NCI-H2081 treated with DMSO at 0.1 percent for 48 hours (cell line): ENCODE measurements at places on chromosomes 5 and 9.
A peak's percentile ranks its signal among the peaks of the same experiment; 100 is the strongest.

DNA sequence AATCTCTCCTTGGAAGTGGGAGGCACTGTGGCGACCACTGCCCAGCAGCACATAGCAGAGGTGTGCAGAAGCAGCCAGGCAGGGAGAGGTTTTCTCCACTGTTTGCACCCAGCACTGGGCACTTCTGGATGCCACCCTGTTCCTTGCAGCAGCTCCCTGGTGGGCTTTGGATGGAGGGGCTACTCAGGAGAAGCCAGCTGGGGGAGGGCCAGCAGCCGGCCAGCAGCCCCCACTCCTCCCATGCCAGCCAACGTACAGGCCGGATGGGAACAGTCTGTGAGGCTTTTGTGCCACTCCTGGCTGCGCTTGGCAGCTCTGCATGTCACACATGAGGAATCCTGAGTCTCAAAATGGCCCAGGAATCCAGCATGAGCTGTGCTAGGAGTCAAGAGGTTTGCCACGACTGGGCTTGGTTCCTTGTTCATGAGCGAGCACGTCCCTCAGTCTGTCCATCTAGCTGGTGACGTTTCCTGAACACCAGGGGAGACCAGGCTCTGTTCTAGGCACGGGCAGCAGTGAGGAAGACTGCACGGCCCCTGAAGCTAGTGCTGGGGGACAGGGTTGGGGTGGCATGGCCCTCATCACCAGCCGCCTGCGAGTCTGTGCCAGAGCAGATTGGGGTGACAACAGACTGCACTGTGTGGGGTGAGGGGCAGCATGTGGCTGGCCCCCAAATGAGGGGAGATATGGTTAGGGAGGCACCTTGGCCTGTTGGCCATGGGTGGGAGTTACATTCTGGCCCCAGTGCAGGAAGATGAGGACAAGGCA lies 10.1 kb downstream of the PHF2 start:
- DNase-seq: no peak

- DNase-seq: no peak
Observed at GRCh38 chr5:142346706-142347105, 21.9 kb upstream of the SPRY4 start.

DNA sequence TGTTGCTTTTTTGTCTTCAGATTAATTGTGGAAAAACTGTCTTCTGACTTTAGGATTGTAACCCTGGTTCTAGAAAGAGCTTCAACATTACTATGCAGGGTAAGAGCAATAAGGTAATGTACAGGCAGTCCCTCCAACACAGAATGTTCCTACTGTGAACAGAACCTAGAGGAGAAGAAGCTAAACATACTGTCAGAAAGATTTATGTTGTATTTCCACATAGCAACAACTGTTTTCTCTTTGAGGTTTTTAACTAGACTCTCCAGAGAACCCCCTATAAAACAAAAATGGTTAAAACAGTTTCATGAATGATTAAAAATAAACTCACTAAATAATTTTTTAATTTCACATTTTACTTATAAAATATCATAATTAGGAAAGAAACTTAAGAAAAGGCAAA lies 64.3 kb upstream of the NAA35 start:
- no peak for DNase-seq

DNA sequence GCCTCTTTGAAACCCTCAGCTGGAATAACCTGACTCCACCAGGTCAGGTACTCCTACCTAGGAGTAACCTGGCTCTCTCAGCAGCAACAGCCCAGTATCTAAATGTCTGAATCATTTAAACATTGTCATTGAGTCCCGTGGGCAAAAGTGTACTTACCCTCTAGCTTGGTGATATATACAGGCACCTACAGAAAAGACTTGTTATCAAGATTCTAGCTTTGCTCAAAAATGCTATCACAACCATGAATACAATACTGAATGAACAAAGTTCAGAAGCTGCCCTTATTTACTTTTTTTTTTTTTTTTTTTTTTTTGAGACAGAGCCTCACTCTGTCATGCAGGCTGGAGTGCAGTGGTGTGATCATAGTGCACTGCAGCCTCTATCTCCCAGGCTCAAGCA lies 268.2 kb downstream of the ZNF608 start:
- no peak for DNase-seq

DNA sequence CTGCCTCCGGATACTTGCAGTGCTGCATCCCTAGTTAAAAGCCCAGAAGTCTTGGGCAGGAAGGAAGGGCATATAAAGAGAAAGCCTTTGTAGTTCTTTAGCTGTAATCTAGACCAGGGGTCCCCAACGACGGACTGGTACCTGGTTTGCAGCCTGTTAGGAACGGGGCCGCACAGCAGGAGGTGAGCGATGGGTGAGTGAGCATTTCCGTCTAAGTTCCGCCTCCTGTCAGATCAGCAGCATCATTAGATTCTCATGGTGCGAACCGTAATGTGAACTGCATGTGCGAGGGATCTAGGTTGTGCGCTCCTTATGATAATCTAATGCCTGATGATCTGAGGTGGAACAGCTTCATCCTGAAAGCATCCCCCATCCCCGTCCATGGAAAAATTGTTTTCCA lies 1.6 kb upstream of the SMIM15 start:
- no peak for DNase-seq

DNA sequence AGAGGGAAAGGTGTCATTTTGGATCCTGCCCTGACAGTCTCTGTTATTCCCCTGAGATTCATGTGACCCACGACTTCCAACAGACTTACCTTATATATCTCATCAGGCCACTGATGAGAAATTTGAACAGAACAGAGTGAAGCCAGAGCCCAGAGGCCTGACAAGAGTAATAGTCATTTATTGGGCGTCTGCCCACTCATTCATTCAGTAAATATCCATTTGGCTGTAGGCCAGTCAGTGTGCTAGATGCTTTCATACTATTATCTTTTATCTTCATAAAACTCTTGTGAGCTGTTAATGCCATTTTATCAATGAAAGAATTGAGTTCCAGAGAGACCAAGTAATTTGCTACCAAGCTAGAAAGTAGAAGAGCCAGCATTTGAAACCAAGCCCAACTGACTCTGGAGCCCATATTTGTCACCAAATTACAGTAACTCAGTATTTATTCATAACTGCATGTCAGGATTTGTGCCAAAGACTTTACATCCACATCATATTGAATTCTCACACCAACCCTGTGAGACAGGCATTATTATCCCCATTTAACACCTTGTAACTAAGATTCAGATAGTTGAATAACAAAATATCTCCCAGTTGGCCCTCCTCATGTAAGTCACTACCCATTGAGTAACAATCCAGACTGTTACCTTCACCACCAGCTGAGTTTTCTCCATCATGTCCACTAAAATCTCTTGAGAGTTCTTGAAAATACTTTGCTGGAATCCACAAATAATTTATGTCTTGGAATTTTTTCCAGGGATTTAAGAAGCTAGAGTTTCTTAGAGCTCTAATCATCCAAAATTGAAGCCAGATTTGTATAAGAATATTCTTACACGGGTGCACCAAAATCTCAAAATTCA lies 2.5 kb downstream of the PTPDC1 start:
- DNase-seq: peak; percentile 44

DNA sequence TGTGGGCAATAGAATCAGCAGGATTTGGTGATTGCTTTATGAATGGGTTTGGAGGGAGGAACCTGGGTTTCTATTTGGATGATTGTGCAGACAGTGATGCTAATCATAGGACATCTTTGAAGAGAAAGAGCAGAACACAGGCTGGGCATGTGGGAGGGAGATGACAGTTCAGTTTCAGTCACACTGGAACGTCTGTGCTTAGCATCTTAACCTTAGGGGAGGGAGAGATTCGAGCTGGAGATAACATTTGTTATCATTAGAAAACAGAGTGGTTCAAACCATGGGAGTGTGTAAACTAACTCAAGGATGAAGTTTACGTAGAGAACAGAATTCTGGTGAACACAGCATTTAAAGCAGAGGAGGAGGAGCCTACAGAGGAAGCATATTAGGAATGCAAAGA lies 138.6 kb upstream of the PPP2R2B start:
- DNase-seq: no peak

GRCh38 chr9:84349671-84350070 lies 9.1 kb upstream of the SLC28A3 start:
- no peak for DNase-seq

GRCh38 chr9:135908754-135909204 lies 1.4 kb upstream of the CAMSAP1 start:
- no peak for DNase-seq

GRCh38 chr9:94140791-94141790 lies 56.8 kb downstream of the PTPDC1 start:
- DNase-seq: no peak

DNA sequence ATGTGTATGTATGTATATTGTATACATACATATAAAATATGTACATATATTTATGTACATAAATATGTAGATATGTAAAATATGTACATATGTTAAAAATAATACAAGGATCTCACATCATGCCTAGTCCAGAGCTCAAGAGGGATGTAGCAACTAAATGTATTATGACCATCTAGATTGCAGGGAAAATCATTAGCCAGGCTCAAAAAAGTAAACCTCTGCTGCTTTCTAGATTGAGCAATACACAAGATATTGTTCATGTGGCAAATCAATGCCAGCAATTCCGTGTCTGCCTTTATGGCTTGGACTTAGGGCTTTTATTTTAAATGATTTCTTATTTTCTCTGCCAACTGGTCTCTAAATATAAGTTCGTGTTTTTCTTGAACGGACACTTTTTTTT lies 65.2 kb downstream of the RAI14 start:
- no peak for DNase-seq

DNA sequence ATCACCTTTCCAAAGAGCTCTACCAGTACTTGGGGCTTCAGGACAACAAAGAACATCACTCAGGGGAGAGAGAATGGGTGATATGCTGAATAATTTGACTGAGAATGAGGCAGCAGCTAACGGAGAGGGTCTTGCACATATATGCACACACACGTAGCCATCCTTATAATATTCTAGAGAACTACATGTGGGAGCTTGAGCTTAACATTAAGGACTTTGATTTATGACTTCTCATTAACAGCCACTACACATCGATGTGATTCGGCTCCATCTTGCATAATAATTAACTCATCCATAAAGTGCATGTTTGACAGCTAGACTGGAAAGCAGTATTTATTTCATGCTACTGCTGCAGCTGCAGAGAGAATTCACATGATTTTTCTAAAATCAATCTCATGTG lies 163.4 kb downstream of the RAB3C start:
- no peak for DNase-seq

- DNase-seq: no peak
Observed at GRCh38 chr9:85522459-85523092, 219.2 kb downstream of the AGTPBP1 start.

GRCh38 chr5:120518581-120518980 lies 54.5 kb downstream of the PRR16 start:
- DNase-seq: no peak

GRCh38 chr5:54692631-54693030 lies 175.1 kb downstream of the SNX18 start:
- DNase-seq: no peak

DNA sequence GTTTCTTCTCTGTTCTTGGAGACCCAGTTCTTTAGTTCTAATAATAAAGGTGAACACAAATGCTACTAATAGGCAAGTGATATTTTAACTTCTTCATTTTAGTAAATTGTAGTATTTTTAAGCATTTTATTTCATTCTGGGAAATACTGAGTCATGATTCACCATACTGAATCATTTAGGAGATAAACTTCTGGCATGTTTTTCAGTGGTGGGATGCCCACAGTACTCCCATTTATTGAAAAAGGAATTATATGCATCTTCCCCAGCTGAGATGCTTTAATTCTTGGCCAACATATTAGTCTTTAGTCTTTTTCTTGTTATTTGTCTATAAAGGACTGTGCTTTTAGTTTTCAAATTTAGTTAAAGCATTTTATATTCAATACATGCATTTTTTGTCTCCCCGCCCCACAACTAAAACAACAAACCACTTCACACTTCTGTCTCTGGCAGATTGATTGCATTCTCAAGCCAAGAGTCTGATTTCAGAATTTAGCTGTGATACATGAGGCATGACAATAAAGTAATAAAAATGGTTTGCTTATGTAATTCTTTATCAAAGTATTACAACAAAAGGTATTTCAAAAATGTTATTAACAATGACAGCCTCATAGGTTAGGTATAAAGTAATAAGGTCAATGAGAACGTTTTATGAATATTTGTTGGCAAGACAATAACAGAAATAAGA lies 125.2 kb upstream of the CDH18 start:
- peak; percentile 67 for DNase-seq

DNA sequence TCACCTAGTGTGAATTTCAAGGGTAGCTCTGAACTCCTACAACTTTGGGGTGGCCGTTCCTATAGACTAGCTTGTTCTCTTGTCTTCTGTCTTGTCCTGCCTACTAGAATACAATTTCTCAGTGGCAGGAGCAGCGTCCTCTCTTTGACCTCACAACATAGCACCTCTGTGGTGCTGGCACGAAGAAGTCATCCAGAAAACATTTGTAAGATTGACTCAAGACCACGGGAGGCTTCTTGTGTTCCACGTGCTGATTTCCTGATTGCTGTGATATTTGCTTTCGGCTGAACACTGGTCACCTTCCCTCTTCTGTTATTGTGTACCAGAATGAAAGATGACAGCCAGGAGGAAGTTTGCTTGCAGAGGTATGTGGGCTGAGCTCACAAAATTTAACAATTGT lies 27.0 kb downstream of the SLC1A1 start:
- DNase-seq: no peak

DNA sequence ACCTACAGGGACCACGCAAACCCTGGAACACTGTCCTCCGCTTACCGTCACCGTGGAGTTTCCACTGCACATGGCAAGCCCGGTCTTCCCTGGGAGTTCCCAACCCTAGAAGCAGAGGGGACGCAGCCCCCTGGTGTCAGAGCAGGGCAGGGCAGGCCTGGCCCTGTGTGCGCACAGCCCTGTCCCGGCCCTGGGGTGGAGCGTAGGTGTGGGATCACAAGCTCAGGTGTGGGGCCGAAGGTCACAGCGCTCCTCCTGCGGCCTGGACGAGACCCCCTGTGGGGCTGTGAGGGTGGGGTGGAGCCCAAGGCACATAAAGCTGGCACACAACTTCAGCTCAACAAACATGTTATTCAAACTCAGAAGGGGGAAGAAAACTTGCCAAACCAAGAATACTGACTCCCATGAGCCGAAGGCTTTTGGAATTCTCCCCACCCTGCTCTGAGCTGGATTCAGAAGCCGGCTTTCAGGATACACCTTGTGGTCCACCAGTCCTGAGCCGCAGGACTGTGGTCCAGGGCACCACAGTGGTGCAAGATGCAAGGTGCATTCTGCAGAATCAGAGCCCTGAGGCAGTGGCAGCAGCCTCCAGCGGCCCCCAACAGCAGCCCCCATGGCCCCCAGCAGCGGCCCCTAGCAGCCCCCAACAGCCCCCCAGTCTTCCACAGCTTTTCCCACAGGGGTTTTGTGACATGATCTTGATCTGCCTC lies 11.8 kb upstream of the EXOC3 start:
- peak; percentile 30 for DNase-seq

- DNase-seq: no peak
Observed at GRCh38 chr9:103193992-103194391, 198.9 kb downstream of the CYLC2 start.

GRCh38 chr5:125552486-125552885 lies 806.0 kb upstream of the ZNF608 start:
- no peak for DNase-seq

GRCh38 chr9:80644044-80644443 lies 1045.3 kb downstream of the TLE1 start:
- no peak for DNase-seq
